Small intestine (tissue), 16 donors: ENCODE measurements at places on chromosomes 3 and 15. TPM values are rescaled to one million over a fixed set of nuclear protein-coding genes. Genes with fewer than 3 reads are reported as not detected.
A peak's percentile ranks its signal among the peaks of the same experiment; 100 is the strongest.

- no peak for DNase-seq
Observed at GRCh38 chr3:38334142-38335055, 12.2 kb upstream of the XYLB start.

GRCh38 chr3:177051411-177051810 is 145.9 kb downstream of the TBL1XR1 start:
- DNase-seq: no peak

GRCh38 chr15:57237301-57237642 is 139.0 kb upstream of the CGNL1 start:
- no peak for DNase-seq

KLHL40 gene
- 0.81 TPM for polyA plus RNA-seq

VWA5B2 gene
- 1.8 TPM for polyA plus RNA-seq

GRCh38 chr3:29453284-29454001 is 172.6 kb downstream of the RBMS3 start:
- peak; percentile 21 for DNase-seq

CPN2 gene
- polyA plus RNA-seq: not detected

GRCh38 chr3:43369404-43370292 is 83.3 kb downstream of the SNRK start:
- DNase-seq: no peak

NOX5 gene
- 0.04 TPM for polyA plus RNA-seq

- DNase-seq: no peak
Observed at GRCh38 chr3:58084788-58085543, 76.7 kb downstream of the FLNB start.
